ENCODE measurements at places on chromosomes 5 and 9.

DNA sequence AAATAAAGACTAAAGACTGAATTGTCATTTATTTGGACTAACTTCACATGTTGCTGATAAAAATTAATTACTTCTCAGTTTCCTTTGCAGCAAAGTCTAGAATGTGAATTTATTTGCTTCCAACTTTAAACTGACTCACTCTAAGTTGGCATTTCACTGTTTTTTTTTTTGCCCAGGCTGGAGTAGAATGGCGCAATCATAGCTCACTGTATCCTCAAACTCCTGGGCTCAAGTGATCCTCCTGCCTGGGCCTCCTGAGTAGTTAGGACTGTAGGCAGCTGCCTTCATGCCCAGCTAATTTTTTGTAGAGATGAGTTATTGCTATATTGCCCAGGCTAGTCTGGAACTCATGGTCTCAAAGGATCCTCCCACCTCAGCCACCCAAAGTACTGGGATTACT lies 3.5 kb downstream of the CCNB1 start:
- no peak for ATAC-seq

DNA sequence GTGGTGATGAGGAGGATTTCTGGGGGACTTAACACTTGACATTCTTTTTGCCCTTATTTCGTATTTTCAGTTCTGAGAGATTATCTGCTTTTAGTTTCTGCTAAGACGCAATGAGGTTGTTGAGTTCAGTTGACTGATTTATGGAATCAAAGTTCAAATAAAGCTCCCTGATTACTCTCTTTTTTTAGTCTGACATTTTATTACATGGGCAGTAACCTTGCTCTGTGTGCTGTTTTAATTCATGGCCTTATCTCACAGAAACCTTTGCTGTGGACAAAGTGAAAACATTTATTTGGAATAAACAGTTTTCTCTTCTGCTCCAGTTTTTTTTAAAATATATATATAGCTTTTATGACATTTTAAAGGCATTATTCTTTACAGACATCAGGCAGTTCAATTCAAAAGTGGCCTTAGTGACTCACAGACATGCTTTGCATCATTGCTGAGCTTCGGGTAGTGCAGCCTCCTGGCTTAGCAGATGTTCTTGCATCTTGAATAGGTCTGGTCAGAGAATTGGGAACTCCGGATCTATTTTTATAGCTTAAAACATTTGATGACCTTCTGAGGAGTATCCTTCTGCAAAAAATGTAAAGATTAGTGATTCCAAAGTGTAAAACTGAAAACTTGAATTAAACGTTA lies 162.9 kb downstream of the FAM170A start:
- no peak for ATAC-seq

GRCh38 chr9:25716220-25716872 lies 38.1 kb upstream of the TUSC1 start:
- peak; percentile 100 for ATAC-seq

DNA sequence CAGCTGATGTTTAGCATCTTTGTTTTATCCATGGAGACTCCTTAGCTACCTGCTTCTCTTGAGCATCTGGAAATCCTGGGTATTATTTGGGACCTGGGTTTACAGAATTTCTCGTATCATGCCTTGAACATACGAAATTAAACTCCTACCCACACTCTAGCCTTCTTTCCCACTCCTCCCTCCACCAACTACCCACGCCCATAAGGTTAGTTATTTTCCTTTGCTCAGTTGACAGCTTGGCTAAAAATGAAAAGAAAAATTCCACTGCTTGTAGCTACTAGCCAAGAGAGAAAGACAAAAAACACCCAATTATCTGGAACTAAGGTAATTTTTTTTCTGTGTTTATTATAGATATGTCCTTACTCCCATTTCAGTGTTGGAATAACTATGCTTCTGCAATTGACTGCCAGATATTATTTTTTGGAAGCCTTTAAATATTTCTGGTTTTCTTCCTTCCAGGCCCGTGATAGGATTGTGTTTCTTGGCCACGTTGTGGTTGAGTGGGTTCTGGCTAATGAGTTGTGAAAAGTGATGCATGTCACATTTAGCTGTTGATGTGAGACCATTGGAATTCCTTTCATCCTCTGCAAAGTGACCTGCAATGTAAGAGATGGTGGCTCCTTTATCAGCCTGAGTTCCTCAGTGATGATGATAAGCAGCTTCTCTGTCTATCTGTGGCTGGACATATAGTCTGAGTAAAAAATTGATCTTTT lies 308.1 kb downstream of the LRRC70 start:
- no peak for ATAC-seq

DNA sequence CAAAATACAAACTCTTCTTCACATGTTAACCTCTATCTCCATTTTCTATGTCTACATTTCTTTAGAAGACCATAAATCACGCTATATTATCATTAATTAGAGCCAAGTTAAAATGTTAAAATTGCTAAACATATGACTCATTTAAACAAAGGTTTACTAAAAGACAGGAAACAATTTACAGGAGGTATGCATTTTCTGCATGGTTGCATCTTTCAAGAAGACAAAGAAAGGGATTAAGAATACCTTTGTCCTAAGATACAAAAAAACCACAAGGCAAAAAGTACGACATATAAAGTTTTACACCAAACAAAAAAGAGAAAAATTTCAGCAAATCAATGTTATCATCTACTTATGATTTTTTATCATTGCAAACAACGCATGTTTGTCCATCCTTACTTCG lies 324.4 kb downstream of the PDE4D start:
- no peak for ATAC-seq

GRCh38 chr5:124285071-124285470 lies 461.4 kb downstream of the ZNF608 start:
- no peak for ATAC-seq

DNA sequence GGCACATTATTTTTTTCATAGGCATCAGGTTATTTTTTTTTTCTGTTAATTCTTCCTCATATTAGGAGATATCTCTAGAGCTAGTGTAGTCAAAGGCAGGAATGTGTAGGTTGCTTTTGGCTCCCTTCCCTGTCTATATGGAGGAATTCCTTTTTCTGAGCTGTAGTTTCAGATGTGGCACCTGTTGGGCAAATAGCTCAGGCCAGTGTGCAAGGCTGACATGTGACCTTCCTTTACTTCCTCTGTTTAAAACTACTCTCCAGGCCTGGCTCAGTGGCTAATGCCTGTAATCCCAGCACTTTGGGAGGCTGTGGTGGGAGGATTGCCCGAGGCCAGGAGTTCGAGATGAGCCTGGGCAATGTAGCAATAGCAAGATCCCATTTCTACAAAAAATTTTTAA lies 40.5 kb upstream of the KIAA1958 start:
- no peak for ATAC-seq

DNA sequence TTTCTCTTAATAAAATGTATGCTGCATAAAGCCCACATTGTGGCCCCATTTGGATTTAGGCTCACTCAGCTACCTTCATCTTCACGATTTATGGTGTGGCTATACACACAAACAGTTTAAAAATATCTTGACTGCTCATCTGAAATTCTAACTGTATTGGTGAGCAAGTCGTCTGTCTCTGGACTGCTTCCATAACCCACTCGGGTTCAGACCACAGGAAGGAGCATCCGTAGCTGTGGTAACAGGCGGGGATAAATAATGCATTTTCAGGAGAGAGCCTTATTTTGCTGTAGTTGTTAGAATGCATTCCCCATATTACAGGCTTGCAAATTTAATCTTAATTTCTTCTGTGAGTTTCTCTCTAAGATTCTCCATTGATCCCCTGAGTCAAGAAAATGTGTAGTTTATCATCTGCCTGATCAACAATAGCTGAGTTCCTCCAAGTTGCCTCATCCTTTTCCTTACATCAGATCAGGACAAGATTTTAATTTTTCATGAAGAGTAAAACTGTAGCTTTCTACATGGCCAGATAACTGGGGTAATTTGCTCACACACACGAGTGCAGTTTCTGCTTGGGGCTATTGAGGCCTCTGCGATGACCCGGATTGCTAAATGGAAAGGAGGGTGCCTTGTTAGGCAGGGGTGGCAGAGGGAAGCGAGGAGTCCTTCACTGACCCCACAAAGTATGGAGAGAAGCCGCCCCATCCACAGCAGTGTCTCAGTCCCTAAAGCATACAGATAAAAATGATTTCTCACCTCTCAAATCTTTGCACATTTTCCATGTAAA lies 133.9 kb downstream of the FSTL4 start:
- no peak for ATAC-seq

DNA sequence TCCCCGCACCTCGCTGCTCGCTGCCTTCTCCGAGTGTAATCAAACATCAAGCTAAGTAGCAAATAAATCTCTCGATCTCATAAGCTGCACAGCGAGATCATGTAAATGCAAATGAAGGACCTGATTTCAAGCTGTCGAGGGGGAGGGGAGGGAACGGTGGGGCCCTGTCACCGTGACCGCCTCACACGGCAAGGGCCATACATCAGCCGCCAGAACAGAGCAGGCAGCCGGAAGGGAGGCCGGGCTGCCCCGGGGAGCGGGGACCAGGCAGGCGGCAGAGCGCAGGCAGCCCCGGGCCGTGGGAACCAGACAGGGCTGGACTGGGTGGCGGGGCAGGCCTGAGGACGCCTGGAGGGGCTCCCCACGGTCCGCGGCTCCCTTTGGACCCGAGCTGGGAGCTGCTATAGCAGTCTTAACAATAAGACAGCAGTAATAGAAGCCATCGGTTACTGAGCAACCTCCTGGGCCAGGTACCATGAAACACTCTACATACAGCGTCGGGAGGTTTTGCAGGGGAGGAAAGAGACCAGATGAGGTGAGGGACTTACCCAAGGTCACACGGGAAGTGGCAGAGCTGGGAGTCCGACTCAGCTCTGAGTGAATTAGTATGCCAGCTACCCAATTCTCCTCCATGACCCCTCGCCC lies 76.8 kb downstream of the CFAP77 start:
- ATAC-seq, result no peak

- no peak for ATAC-seq
Measured at GRCh38 chr9:78574354-78575045, 277.6 kb downstream of the PSAT1 start.

GRCh38 chr5:40309851-40310250 lies 369.9 kb upstream of the PTGER4 start:
- no peak for ATAC-seq

GRCh38 chr5:104218200-104218599 lies 655.6 kb upstream of the NUDT12 start:
- ATAC-seq, result no peak

DNA sequence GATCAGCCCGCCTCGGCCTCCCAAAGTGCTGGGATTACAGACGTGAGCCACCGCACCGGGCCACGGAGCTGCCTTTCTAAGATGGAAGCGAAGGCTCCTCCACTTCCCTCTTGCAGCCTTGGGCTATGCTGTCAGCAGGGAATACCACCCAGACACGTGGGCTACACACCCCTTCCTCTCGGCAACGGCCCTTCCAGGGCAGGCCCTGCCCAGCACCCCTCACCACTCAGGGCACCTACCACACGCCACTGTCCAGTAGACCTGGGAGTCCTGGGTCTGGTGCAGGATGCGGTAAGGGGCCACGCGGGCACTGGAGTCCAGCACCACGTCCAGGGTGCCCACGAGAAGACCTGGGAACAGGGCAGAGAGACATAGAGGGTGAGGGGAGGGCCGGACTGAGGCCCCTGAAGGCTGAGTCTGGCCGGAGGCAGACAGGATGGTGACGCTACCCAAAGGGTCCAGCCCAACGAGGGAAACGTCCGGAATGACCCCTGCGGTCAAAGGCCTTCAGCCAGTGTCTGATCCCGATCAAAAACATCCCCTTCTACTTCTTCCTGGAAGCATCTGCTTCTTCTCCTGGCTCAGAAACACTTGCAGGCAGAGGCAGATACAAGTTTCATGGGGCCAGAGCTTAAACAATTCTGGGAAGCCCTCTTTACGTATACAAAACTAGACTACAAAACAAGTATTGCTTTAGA lies 3.1 kb downstream of the TBC1D9B start:
- no peak for ATAC-seq

DNA sequence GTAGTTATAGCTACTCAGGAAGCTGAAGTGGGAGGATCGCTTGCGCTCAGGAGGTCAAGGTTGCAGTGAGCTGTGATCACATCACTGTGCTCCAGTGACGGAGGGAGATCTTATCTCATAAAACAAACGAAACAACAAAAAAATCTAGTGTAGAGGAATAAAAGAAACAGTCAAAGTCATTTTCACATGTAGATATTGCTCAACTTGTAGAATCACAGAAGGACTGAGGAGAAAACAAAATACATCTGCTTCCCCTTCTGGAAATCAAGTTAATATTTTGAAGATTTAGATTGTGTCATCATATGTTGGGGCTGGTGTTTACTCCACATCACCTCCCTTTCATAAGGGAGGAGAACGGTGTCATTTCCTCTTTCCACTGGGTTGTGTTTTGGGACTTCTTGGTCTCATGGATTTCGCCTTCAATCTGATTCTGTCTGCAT lies 8.2 kb upstream of the SLC46A2 start:
- no peak for ATAC-seq

Measured in SK-N-SH treated with all-trans-retinoic acid at 6 μM for 48 hours (cell line).